ENCODE measurements at places on chromosomes 1 and 21.

DNA sequence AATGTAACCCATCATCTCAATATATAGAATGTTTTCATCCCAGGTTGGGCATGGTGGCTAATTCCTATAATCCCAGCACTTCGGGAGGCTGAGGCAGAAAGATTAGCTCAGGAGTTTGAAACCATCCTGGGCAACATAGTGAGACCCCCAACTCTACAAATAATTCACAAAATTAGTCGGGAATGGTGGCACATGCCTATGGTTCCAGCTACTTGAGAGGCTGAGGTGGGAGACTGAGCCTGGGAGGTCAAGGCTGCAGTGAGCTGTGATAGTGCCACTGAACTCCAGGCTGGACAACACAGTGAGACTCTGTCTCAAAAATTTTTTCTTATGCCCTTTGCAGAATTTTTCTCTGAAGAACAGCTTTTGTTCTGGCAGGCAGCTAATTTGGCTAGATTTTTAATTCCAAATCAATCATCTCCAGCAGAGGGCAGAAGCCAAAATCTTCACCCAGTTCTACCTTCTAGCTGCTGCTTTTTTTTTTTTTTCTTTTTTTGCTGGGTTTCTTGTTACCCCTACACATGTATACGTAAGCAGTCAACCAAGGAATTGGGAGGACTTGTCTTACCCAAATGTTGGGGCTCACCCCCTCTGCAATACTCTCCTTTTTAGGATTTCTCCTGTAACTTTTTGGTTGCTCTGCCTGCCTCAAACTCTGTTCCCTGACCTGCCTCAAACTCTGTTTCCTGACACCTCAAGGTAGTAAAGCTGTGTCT lies 2.7 kb upstream of the RAD54L start:
- peak; percentile 30 for DNase-seq

- DNase-seq = no peak
Measured at GRCh38 chr21:37263827-37264600, 3.1 kb downstream of the VPS26C start.

GRCh38 chr1:207579436-207579799 lies 65.5 kb upstream of the CR1L start:
- DNase-seq = peak; percentile 85

- DNase-seq = no peak
Measured at GRCh38 chr1:107914119-107914765, 50.7 kb downstream of the VAV3 start.

DNA sequence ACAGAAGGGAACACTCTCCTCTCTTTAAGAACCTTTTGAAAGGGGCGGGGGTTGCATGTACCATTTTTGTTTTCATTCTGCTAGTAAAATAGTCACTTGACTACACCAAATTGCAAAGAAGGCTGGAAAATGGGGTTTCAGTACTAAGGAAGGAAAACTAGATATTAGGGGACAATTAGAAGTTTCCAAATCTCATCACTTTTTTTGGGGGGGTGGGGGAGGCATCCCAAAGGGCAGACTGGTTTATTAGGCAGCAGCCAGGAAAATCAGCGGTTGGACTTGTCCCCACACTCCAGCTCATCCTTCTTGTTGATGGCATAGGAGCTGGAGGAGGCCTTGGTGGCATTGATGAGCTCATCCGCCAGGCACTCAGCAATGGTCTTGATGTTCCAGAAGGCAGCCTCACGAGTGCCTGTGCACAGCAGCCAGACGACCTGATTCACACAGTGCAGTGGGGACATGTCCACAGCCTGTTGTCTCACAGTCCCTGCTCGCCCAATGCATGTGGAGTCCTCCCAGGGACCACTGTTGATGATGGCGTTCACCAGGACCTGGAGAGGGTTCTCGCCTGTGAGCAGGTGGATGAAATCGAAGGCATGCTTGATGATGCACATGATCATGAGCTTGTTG lies 1.7 kb upstream of the TMEM50B start:
- DNase-seq = no peak

- DNase-seq = no peak
Measured at GRCh38 chr1:30089024-30089430, 634.4 kb downstream of the MATN1 start.

- no peak for DNase-seq
Measured at GRCh38 chr1:83024251-83024767, 974.6 kb downstream of the TTLL7 start.

DNA sequence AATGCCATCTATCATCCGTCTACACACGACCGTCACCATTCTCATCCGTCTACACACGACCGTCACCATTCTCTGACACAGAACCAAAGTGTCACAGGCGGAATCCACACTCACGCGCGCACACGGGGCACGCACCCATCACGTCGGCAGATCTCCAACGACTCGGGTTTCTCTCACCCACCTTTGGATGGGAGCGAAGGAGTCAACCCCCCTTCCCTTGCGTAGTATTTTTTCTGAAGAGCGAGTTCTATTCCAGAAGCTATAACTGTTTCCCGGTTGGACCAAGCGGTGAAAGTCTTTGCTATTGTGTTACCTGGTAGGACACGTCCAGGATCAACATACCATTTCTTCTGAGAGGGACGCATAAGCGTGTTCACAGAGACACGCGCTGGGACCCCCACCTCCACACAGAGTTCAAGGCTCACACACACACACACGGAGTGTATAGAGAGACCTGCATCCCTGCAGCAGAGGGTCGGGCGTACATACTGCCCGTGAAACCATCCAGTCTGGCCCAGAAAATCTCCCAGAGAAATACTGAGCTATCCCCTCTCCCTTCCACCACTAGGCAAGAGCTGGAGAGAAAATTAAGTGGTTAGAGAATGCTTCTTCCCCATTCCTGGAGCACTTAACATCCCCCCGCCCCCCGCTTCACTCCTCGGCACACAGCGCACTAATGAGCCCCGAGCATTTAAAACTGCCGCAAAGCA lies 741 bp downstream of the DUSP10 start:
- peak; percentile 32 for DNase-seq

DNA sequence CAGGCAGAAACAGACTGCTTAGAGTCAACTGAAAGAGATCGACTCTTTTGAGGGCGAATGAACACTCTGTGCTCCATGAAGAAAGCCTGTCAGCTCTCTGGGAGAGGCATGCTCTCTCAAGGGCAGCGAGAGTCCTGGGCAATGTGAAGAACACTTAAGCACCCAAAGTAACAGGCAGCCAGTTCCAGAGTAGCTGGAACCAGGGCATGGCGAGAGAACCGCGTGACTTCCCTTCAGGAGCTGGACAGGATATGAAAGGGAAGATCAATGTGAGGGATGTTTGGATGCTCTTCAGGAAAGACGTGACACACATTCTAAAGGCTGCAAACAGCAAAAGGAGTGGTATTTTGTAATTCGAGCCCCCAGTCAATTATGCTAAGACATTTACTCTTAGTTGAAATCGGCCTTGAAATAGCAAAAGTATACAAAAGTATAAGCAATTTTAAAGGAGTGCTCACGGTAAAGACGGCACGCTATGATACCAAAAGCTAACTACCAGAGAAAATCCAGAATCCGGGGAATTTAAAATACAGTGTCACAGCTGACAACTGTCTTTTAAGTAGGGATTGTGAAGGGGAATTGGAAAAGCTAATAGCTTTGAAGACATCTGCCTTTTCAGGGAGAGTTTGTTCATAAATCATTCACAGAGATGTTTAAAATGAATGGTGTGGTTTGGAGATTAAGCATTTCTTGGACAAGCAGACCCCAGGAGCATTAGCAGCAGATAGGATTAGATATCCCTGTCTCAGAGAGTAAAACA lies 20.8 kb downstream of the ADAMTS5 start:
- DNase-seq = peak; percentile 25

- DNase-seq = no peak
Measured at GRCh38 chr1:220224033-220224432, 48.2 kb downstream of the RAB3GAP2 start.

DNA sequence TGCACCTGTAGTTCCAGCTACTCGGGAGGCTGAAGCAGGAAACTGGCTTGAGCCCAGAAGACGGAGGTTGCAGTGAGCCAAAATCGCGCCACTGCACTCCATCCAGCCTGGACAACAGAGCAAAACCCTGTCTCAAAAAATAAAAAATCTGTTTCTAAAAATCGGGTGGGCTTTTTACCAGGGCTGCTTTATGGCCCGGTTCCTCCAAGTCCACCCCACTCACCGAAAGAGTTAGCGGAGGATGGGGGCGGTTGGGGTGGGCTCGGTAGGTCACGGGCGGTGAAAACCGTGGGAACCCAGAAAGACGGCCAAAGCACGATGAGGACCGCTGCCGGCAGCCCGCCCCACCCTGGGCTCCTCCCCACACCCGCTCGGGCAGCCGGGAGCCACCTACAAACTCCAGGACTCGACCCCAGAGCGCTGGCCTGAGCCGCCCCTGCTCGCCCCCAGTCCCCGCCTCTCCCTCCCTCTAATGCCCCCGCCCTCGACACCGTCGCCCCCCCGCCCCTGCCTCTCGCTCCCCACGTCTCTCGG lies 846 bp upstream of the PER3 start:
- peak; percentile 80 for DNase-seq

GRCh38 chr1:58575551-58576324 lies 1.3 kb downstream of the TACSTD2 start:
- no peak for DNase-seq

- DNase-seq = no peak
Measured at GRCh38 chr1:208446271-208446691, 202.1 kb upstream of the PLXNA2 start.

GRCh38 chr1:100462326-100463025 lies 75.5 kb upstream of the GPR88 start:
- no peak for DNase-seq

DNA sequence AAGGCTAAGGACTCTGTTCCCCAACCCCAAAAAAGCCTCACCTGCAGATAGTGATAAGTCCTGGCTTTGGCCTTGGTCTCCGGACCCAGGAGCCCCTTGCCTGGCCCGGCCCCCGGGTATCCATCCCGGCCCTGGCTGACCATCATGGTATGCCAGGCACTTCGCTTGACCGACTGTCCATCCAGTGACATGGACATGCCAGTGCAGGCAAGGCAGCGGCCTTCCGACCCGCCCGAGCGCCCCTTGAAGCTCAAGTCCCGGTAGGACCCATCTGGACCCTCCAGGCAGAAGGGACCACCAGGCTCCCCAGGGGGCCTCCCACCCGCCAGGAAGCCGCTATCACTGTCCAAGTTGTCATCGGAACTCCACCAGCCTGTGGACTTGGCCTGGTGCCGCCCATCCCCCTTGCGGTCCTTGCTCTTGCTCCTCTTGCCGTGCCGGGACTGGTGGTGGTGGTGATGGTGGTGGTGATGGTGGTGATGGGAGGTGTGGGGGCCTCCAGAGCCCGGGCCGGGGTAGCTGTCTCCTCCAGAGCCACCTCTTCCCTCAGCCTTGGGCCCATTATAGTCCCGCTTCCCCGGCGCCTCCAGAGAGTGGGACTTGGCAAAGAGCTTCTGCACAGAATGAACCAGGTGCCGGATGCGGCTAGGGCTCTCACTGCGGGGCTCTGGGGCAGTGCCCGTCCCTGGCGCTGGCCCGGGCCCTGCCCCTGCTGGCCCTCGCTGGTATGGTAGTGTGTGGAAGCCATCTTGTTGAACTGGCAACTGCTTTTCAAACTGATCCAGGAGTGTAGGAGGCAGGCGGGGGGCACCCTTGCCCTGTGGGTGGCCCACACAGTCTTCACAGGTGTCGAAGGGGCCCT lies 25.0 kb downstream of the DLGAP3 start:
- DNase-seq = no peak

DNA sequence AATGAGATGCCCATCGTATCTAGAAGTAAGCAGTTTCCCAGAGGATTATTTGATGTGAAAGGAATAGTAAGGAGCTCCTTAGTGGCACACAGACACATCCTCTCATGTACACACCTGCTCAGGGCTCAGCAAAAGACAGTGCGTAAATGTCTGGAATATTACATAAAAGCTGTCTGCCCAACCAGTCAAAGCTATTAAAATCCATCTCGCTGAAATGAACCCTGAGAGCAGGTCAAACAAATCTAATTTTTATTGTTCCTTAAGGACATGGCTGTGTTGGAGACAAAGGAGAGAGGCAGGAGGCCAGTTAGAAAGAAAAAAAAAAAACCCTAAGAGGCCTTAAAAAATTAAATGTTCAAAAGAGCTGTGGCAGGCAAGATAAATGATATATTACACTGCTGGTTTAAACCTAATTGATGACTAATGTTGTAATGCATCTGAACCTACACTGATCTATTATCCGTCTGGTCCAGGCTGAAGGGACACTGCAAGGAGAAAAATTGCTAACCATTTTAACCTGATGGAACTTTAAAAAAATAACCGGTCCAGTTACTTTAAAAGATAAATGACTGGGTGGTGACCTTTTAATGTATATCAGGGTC lies 58.5 kb upstream of the FGGY start:
- DNase-seq = no peak

DNA sequence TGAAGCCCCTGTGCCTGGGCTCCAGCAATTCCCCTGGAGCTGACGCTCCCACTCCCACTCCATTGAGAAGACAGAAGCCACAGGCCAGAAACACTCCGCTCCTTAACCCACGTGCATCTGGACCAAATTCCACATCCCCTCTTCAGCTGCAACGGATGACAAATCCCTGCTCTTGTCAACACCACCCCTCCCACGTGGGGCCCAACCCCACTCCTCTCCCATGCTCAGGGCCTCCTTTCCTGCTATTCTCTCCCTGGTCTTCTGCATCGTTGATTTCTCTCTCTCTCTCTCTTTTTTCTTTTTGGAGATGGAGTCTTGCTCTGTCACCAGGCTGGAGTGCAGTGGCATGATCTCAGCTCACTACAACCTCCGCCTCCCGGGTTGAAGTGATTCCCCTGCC lies 18.3 kb downstream of the CA6 start:
- DNase-seq = no peak

GRCh38 chr1:26169669-26170471 lies at the start of gene ZNF593:
ZNF593 (plus strand) TSS chr1:26169908; CDS start chr1:26169984, 76 bp downstream.
- DNase-seq = peak; percentile 89

GRCh38 chr21:43928222-43929125 lies 63.5 kb downstream of the AGPAT3 start:
- DNase-seq = no peak

GRCh38 chr1:245611251-245611650 lies 456.5 kb downstream of the KIF26B start:
- no peak for DNase-seq

- DNase-seq = no peak
Measured at GRCh38 chr1:111660204-111661150, 40.9 kb downstream of the RAP1A start.

GRCh38 chr21:18155508-18156193 lies 89.0 kb upstream of the CHODL start:
- DNase-seq = no peak

- DNase-seq = no peak
Measured at GRCh38 chr1:116340506-116341231, 32.4 kb upstream of the ATP1A1 start.

DNA sequence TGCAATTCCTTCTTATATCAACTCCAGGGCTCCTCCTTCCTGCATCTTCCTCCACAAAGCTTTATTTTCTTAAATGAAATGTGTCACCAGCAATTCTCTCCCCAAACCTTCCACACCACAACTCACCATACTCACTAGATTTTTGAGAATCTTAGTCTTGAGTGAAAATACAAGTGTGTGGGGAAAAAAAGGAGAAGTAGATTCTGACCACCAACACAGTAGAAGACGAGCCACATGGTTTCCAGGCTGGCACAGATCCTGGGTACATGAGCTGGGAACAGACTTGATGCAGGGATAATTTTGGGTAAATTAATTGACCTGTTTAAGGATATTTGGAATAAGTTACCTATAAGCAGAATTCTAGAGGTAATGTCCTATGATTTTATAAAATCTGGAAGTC lies 72.8 kb upstream of the KCNJ15 start:
- DNase-seq = no peak

GRCh38 chr1:45730075-45730779 lies 20.2 kb downstream of the IPP start:
- peak; percentile 36 for DNase-seq
